ENCODE measurements at places on chromosomes 5 and 9.

DNA sequence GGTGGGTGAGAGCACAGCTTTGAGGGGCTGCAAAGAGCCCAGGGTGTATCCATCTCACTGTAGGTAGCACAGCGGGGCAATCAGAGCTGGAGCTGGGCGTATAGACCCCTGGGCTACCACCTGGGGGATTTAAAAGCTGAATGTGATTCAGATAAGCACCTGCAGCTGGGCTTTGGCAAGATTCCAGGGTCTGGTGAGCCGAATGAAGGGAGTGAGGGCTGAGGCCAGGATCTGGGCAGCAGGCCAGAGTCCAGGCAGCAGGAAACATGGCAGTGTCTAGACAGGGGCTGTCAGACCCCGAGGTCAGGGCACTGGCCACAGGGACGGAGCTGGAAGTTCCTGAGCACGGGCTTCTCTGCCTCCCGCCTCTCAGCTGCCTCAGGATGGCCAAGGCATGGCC, 8.7 kb downstream of the ASS1 start:
- H3K27me3 ChIP-seq: no peaks in the 10 kb centered on the region
- no peak overlapping the region for H3K27ac ChIP-seq
- DNase-seq: no peak
- H3K4me3 ChIP-seq: no peak overlapping the region
- no peaks in the 10 kb centered on the region for H3K4me1 ChIP-seq
- peaks cover 14% of the 10 kb centered on the region for H3K36me3 ChIP-seq

DNA sequence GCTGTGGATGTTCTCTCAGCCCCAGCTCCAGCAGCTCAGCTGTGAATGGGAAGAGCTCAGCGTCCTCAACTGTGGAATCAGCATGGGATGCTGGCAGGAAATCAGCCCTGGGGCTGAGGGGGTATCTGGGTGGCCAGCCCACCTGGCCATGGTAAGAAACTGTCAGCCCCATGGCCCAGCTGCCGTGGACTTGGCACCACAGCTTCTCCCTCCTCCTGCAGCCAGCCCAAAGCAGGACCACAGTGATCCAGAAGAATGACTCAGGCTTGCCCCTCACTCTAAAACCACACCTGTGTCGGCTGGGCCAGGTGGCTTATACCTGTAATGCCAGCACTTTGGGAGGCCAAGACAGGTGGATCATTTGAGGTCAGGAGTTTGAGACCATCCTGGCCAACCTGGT, 48.0 kb downstream of the SAR1B start:
- DNase-seq: peak; percentile 4
- no peaks in the 10 kb centered on the region for H3K4me1 ChIP-seq
- no peaks in the 10 kb centered on the region for H3K27me3 ChIP-seq
- no peak overlapping the region for H3K4me3 ChIP-seq
- H3K36me3 ChIP-seq: peaks cover under 1% of the 10 kb centered on the region

DNA sequence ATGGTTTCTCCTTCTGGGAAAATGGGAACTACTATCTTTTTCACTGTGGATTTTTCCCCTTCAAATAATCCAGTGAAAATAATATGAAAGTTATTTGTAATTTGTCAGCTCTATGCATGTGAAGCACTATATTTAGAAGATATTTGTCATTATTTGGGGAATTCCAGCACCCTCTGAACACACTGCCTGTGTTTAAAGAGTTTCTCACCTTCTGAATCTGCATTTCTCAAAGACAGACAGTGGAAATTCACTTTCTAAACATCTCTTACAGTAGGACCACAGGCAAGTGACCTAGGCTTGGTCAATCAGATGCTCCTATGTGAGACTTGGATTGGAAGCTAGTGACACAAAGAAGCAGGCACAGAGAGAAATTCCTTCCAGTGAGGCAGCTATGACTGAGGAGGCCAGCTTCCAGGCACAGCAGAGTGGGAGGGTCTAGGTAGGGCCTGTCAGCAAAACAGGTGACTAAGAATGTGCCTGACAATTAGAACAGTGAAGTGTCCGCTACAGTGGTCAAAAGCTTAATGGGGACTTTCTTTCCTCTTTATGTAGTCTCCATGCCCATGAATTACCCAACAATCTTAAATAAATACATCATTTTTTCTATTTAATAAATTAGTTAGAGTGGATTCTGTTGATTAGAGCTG, 167.2 kb downstream of the HMHB1 start:
- H3K4me3 ChIP-seq: no peak overlapping the region
- H3K27me3 ChIP-seq: no peaks in the 10 kb centered on the region
- no peak overlapping the region for H3K27ac ChIP-seq

DNA sequence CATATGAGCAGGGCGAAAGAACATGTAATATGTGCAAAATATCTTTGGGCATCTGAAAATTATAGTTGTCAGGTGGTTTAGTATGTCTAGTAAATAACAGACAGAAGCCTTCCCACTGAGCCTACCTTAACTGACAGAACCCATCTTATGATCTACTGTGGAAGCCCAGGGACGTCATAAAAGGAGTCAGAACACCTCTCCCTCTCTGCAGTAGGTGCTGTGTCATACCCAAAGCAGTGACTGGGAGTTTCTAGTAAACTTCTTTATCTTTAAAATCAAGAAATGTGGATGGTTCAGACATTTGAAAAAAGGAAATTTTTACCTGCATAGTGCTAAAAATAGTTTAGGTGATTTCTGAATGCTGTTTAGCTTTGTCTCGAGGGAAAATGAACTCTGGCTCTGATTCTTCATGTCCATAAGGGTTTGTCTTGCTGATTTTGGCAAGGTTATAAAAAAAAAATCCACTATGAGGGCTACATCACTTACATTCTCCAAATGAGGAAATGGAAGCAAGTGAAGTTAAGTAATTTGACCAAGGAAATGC, 104.0 kb downstream of the NUDT12 start:
- H3K4me1 ChIP-seq: no peaks in the 10 kb centered on the region
- H3K27ac ChIP-seq: no peak overlapping the region
- H3K36me3 ChIP-seq: no peaks in the 10 kb centered on the region
- no peak for DNase-seq
- H3K4me3 ChIP-seq: no peak overlapping the region

DNA sequence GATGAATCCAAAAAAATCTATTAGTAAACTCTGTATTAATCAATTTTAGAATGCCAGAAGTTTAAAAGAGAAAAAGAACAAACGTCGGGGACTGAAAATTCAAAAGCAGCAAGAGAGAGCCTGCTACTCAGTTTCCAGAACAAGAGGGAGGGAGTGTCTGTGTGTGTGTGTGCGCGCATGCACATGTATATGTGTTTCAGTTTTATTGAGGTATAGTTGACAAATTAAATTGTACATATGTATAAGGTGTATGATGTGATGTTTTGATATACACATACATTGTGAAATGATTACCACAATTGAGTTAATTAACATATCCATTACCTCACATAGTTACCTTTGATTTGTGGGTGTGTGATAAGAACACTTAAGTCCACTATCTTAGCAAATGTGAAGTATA, 27.6 kb upstream of the GRAMD2B start:
- no peak overlapping the region for H3K4me3 ChIP-seq
- no peaks in the 10 kb centered on the region for H3K4me1 ChIP-seq
- no peaks in the 10 kb centered on the region for H3K27me3 ChIP-seq
- no peak overlapping the region for H3K27ac ChIP-seq
- H3K36me3 ChIP-seq: peaks cover 7% of the 10 kb centered on the region

DNA sequence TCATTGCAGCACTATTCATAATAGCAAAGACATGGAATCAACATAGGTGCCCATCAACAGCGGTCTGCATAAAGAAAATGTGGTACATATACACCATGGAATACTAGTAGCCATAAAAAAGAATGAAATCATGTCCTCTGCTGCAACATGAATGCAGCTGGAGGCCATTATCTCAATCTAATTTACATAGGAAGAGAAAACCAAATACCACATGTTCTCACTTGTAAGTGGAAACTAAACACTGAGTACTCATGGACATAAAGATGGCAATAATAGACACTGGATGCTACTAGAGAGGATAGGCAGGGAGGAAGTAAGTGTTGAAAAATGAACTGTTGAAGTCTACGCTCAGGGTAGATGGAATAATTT, 203.9 kb upstream of the CDH9 start:
- no peak for DNase-seq
- no peaks in the 10 kb centered on the region for H3K27me3 ChIP-seq
- H3K36me3 ChIP-seq: no peaks in the 10 kb centered on the region
- no peak overlapping the region for H3K27ac ChIP-seq

GRCh38 chr5:144697847-144698262, 527.2 kb downstream of the KCTD16 start:
- H3K4me3 ChIP-seq: no peak overlapping the region
- no peak overlapping the region for H3K27ac ChIP-seq
- H3K36me3 ChIP-seq: no peaks in the 10 kb centered on the region
- H3K4me1 ChIP-seq: no peaks in the 10 kb centered on the region
- DNase-seq: no peak

GRCh38 chr5:73447530-73448462, 781 bp downstream of the FOXD1 start:
- peak overlapping the region; percentile 61 for H3K4me3 ChIP-seq
- H3K27ac ChIP-seq: no peak overlapping the region
- H3K4me1 ChIP-seq: no peaks in the 10 kb centered on the region
- DNase-seq: peak; percentile 72
- peaks cover 82% of the 10 kb centered on the region for H3K27me3 ChIP-seq

GRCh38 chr5:159106569-159107282, 7.0 kb upstream of the EBF1 start:
- H3K36me3 ChIP-seq: no peaks in the 10 kb centered on the region
- peak overlapping the region; percentile 88 for H3K4me3 ChIP-seq
- H3K27ac ChIP-seq: no peak overlapping the region
- peak; percentile 80 for DNase-seq

DNA sequence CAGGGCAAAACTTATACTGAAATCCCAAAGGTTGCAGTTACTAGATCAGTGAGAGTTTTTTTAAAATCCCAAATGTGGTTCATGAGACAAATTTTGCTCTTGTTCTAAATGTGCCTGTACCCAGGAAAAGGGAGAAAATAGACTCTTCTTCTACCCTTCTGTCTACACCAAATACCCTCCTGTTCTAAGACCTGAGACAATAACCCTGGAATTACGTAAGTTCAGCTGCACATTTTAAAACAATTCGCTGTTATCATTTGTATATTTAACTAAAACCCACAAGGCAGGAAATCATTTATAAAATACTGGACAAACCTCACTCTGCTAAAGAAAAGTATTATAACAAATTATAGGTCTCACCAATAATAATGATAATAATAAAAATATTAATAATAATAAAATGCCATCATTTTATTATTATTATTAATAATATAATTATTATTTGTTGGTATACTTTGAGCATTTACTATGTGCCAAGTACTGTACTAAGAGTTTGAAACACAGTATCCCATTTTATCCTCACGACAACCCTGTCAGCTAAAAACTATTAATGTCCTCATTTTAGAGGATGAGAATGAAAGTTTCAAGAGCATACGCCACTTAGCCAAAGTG, 49.8 kb upstream of the AFAP1L1 start:
- H3K27ac ChIP-seq: no peak overlapping the region
- H3K36me3 ChIP-seq: no peaks in the 10 kb centered on the region
- H3K4me1 ChIP-seq: no peaks in the 10 kb centered on the region
- H3K4me3 ChIP-seq: no peak overlapping the region

DNA sequence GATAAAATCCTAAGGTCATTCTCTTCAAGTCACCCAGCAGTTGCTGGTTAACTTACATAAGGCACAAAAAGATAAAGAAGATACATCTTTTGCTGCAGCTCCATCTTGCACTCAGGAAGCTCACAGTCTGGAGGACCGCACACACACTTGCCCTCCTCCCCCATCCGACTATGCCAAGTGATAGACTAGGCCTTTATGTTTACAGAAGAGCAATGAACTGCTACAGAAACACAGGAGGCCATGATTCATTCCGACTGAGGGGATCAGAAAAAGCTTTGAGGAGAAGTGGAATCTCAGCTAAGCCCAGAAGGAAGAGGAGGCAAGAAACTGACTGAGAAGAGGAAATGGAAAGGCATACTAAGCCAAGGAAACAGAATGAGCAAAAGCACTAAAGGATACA, 17.4 kb downstream of the NRG2 start:
- H3K27me3 ChIP-seq: no peaks in the 10 kb centered on the region
- no peaks in the 10 kb centered on the region for H3K36me3 ChIP-seq
- H3K4me1 ChIP-seq: no peaks in the 10 kb centered on the region
- DNase-seq: no peak

- no peak overlapping the region for H3K27ac ChIP-seq
- DNase-seq: no peak
- H3K27me3 ChIP-seq: no peaks in the 10 kb centered on the region
- no peaks in the 10 kb centered on the region for H3K36me3 ChIP-seq
Measured at GRCh38 chr5:148790545-148791333, 35.7 kb upstream of the ADRB2 start.

DNA sequence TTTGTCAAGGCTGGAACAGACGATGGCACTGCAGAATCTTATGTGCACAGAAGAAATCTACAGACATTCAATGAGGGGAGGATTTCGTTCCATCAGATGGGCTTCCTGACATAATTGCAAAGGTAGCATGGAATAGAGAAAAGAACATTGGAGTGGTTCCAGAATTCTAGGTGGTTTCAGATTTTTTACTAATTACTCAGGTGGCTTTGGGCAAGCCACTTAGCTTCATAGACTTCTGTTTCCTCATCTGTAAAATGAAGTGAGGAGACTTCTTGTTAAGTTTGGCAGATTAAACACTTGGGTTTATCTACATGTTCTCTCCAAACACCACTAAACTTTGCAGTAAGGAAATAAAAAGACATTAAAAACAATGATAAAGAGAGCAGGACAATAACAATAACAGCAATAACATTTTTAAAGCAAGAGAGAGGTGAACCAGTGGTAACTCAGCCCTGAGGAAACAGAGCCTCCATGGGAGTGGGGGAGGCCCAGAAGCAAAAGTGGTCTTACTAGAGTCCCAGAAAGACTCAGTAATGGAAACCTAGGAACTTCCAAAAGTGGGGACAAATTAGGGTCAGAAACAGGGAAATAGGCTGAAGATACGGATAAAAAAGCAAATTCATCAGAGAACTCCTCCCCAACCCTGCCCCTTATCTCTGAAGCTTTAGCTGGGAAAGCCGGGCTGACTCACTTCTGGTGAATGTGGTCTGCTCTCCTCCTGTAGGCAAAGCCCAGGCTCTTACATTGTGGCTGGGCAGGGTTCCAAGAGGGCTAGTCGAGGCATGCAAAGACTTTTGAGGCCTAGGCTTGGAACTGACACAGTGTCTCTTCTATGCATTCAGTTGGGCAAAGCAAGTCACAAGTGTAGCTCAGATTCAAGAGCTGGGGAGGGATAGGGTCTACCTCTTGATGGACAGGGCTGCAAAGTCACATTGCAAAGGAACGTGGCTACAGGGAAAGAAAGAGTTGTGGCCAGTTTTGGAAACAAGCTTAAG, 11.8 kb upstream of the ACTBL2 start:
- no peaks in the 10 kb centered on the region for H3K36me3 ChIP-seq
- H3K27ac ChIP-seq: no peak overlapping the region
- H3K27me3 ChIP-seq: no peaks in the 10 kb centered on the region
- no peak overlapping the region for H3K4me3 ChIP-seq
- DNase-seq: no peak

- no peak for DNase-seq
- H3K4me1 ChIP-seq: no peaks in the 10 kb centered on the region
- no peaks in the 10 kb centered on the region for H3K27me3 ChIP-seq
- H3K27ac ChIP-seq: no peak overlapping the region
- no peak overlapping the region for H3K4me3 ChIP-seq
- H3K36me3 ChIP-seq: no peaks in the 10 kb centered on the region
Measured at GRCh38 chr5:61232490-61233050, 70.3 kb upstream of the SMIM15 start.

GRCh38 chr5:66769030-66769733, 173.0 kb downstream of the MAST4 start:
- H3K4me3 ChIP-seq: no peak overlapping the region
- no peak for DNase-seq
- H3K4me1 ChIP-seq: no peaks in the 10 kb centered on the region
- no peaks in the 10 kb centered on the region for H3K27me3 ChIP-seq
- H3K27ac ChIP-seq: no peak overlapping the region
- H3K36me3 ChIP-seq: no peaks in the 10 kb centered on the region

- no peaks in the 10 kb centered on the region for H3K4me1 ChIP-seq
- no peaks in the 10 kb centered on the region for H3K36me3 ChIP-seq
- H3K27ac ChIP-seq: no peak overlapping the region
- H3K27me3 ChIP-seq: no peaks in the 10 kb centered on the region
Measured at GRCh38 chr9:129656795-129657390, 8.6 kb upstream of the PRRX2 start.
